ENCODE measurements at places on chromosomes 7 and 10. TPM values are rescaled to one million over a fixed set of nuclear protein-coding genes. Genes with fewer than 3 reads are reported as not detected.
A peak's percentile ranks its signal among the peaks of the same experiment; 100 is the strongest.

- DNase-seq: no peak
These were observed 31.2 kb downstream of the GPRIN2 start for GRCh38 chr10:46525177-46525823.

- DNase-seq: peak; percentile 83
These were observed 22.5 kb downstream of the GSTO2 start for GRCh38 chr10:104291439-104291951.

DNA sequence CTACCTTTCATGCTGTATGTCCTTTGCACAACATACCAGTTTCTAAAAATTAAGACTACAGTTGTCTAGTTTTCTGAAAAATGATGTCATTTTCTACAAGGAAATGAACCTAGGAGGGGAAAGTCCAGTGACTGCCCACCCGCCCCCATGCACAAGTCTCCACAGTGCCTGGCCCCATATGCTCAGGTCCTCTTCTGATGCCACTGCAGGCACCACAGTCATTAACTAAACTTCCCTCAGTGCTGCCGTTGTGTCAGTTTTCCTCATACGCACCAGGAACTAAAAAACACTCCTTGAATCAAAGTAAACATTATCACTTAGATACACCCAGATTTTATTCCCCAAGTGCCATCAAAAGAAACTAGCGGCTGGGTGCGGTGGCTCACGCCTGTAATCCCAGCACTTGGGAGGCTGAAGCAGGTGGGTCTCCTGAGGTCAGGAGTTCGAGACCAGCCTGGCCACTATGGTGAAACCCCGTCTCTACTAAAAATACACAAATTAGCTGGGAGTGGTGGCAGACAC lies 6.9 kb upstream of the TNS3 start:
- DNase-seq: no peak

The DRGX gene
- not detected for polyA plus RNA-seq

GRCh38 chr10:133442967-133443924 lies 10.5 kb upstream of the SCART1 start:
- no peak for DNase-seq

DNA sequence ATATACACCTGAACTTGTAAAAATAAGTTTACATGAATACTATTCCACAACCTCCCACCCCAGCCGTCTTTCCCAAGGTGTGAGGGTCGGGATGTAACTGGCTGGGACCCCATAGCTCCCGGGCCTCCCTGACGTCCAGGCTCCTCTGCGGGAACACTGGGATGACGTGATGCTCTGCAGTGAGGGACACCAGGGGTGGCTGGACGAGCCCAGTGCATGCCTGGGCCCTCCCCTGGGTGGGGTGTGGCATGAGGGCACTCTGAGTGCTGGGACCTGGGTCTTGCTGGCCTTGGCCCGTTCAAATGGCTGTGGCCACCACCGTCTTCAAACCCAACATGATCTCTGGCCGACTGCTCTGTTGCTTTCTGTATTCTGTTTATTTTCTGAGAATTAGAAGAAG lies 182.4 kb downstream of the DNAJB6 start:
- no peak for DNase-seq

DNA sequence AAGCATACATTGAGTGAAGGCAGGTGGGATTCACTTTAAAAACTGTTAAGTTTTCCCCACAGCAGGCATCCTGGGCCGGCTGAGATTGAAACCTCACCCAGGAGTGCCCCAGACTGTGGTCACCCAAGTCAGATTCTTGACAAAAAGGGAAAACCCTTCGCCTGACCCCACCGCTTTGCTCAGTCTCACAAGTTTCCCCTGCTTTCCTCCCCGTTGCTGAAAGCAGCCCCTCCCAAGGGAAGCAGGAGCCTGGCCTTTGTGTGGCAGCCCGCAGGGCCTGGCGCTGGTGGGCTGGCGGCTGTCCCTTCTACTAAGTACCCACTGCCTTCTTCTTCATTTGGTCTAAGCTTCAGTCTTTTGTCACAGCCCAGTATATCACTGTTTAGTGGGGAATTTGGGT lies 16.0 kb downstream of the RNF32 start:
- no peak for DNase-seq

The GJC3 gene
- polyA plus RNA-seq: 1.0 TPM

- DNase-seq: no peak
These were observed 518.0 kb upstream of the KLF6 start for GRCh38 chr10:4303045-4303444.

DNA sequence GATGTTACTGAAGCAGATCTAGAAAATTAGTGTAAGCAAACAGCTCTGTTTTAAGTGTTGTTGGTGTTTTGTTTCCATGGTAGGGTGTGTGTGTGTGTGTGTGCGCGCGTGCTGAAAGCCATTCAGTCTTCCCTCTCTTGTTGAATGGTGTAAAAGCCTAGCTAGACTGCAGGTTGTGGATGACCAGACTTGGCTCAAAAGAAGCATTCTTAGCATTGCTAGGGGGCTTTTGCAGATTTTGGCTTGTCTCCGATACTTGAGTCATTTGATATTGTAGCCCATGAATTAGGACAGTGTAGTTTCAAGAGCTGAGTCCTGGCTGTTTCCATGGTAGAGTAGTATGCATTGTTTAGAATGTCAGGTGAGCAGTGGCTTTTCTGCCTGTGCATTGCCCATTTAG lies 99.1 kb downstream of the SND1 start:
- no peak for DNase-seq

GRCh38 chr7:103797647-103798307 lies 191.7 kb downstream of the RELN start:
- DNase-seq: no peak

The FAM13C gene
- polyA plus RNA-seq: 25.7 TPM

The NOC3L gene
- 32.4 TPM for polyA plus RNA-seq

- DNase-seq: no peak
These were observed 689.0 kb upstream of the COBL start for GRCh38 chr7:52005613-52006012.

DNA sequence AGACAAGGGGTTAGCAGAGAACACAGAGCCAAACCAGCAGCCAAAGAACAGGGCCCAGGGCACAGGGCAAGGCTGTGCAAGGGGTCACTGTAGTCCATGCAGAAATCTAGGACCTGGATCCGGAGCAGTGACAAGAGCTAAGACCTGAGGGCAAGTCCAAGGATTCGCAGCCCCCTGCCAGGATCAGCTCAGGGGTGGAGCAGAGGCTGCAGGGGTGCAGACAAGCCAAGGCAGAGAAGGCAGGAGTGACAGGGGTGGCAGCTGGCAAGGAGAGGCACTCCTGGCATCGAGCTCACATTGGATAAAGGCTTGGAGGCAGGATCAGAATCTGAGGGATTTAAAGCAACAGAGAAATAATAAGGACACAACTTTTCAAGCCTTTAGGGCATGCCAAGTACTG lies 80.7 kb upstream of the NANOS1 start:
- DNase-seq: no peak

DNA sequence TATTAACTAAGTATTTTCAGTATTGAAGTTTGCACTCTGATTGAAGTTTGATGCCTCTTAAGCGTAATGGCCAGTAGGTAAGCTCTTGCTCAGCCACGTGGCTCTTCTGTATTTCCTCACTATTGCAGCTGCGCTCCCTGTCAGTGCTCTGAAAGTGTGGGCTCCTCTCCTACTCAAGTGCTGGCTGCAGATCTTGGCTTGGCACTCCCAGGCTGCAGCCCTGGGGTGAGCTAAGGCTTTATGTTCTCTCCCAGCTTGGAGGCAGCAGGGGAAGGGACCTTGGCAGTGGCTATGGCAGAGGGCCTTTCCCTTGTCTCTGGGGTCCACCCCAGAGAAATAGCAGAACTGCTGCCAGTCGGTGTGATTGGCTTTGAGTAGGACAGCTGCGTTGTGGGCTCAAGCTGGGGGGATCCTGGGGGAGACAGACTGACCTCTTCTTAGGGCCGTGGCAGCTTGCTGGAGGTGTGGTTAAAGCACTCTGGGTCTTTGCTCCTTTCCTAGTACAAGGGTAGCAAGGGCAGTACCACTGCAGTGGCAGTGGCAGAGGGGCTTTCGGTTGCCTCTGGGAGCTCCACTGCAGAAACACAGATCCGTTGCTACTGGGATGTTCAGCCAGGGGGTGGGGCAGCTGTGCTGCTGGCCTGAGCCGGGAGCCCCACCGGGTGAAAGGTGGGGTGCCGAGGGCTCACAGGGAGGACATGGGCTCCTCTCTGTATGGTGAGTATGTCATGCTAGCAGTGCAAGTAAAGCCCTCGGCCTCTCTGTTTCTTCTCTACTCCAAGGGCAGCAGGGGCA lies 100.5 kb downstream of the GLCCI1 start:
- DNase-seq: no peak

The MYOF gene
- 53.7 TPM for polyA plus RNA-seq

The CYP3A4 gene
- 0.16 TPM for polyA plus RNA-seq

DNA sequence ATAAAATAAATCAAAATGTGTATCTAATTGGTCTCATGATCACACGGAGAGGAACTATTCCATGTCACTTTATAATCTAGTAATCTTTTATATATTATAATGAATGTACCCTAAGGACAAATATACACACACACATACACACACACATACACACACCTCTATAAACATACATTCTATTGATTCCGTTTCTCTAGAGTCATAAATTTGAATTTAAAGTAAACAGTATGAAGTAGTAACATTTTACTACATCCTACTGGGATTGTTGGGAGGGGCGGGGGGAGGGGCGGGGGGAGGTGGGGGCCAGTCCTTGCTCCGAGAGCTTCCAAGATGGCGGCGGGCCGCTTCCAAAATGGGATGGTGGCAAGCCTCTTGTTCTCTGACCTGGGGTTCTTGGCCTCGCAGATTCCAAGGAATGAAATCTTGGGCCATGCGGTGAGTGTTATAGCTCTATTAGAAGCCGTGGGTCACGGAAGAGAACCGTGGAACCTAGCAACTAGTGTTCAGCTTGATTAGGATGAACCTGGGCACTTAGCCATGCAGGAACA lies 143.2 kb downstream of the REEP3 start:
- DNase-seq: no peak

- DNase-seq: no peak
These were observed 23.2 kb downstream of the CFAP58 start for GRCh38 chr10:104376784-104377300.

GRCh38 chr10:79384773-79385391 lies 37.6 kb downstream of the PPIF start:
- no peak for DNase-seq

- DNase-seq: no peak
These were observed 166.4 kb downstream of the MAD1L1 start for GRCh38 chr7:2066251-2066919.

The MMP21 gene
- polyA plus RNA-seq: 0.65 TPM

DNA sequence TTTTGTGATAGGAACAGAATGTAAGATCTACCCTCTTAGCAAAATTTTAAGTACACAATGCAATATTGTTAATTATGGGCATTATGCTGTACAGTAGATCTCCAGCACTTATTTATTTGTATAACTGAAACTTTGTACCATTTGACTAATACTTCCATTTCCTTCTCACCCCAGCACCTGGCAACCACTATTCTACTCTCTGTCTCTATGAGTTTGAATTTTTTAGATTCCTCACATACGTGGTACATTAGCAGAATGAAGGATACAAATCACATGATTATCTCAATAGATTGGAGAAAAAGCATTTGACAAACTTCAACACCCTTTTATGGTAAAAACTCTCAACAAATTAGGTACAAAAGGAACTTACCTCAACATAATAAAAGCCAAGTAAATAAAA lies 90.3 kb upstream of the DLX6 start:
- no peak for DNase-seq

The CAMK2B gene
- polyA plus RNA-seq: 0.85 TPM

- DNase-seq: peak; percentile 49
These were observed 1.0 kb upstream of the FAM20C start for GRCh38 chr7:191105-191980.

- DNase-seq: no peak
These were observed 17.3 kb downstream of the GPER1 start for GRCh38 chr7:1105189-1105588.

- DNase-seq: no peak
These were observed 196.9 kb upstream of the CDCA7L start for GRCh38 chr7:22142572-22142971.

The MYL10 gene
- 0.55 TPM for polyA plus RNA-seq

DNA sequence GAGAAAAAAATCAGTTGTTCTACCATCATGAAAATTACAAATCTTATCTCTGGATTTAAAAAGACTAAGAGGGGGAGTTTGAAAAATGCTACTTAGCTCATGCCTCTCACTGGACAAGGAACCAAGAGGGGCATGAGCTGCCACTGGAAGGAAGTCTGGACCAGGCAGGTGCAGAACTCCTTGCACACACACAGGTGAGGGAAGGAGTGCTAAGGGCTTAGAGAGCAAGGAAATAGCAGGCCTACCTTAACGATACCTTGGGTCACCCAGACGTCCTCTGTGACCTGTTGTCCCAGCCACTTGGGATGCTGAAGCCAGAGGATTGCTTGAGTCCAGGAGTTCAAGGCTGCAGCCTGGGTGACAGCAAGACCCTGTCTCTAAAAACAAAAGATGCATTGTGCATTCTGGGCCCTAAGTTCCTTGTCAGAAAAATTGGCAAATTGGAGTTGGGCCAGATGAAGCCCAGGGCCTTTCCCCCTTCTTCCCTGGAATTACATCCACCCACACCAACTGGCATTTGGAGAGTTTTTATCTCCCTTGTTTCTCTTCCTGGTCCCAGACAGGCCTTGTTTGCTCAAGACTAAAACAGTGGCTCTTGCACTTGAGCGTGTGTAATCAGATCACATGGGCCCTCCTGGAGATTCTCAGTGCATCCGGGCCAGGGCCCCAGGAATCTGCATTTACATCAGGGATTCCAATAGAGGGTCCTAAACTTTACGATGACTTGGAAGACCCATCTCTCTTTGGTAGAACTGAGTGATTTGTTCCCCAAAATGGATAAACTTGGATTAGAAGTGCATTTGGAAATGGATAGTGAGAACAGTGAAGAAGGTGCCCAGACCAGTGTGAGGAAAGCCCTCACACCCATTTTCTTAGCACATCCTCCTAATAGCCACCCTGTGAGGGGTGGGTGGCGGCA lies 3.0 kb downstream of the DDIT4 start:
- no peak for DNase-seq

DNA sequence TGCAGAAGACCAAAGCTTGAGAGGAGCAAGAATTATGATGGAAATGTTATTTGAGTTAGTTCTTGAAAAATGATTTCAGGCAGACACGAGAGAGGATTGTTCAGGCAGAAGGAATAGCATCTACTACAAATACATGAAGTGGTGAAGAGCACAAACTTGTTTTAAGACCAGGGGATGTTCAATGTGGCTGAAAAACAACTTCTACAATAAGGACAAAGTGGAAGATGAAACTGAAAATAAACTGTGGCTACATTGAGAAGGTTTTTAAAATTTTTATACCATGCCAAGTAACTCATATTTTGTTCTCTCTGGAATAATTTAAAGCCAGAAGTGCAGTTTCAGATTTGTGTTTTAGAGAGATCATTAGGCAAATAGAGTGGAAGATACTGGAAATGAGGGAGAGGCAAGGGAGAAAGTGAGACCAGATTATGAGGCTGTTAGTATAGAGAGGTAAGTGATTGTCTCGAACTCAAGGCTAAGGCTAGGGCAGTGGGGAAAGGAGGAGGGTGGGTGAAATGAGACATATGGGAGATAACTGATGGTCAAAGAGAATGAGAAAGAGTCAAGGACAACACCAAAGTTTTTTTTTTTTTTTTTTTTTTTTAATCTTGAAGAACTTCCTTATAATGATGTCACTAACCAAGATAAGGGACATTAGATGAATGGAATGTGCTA lies 115.4 kb downstream of the MDFIC start:
- DNase-seq: no peak

GRCh38 chr7:10704653-10705052 lies 269.0 kb upstream of the PHF14 start:
- no peak for DNase-seq
